ENCODE measurements at places on chromosomes 3 and 15.

GRCh38 chr3:129606636-129607390 lies at the start of gene PLXND1:
TSS of gene PLXND1 (minus strand) at chr3:129606676. CDS start at chr3:129606639, 37 bp downstream.
- no peak for DNase-seq

GRCh38 chr15:100918690-100919480 lies at the start of gene LRRK1:
TSS of gene LRRK1 (plus strand) at chr15:100919357. CDS start at chr15:100924633, 5,276 bp downstream.
- DNase-seq: no peak

DNA sequence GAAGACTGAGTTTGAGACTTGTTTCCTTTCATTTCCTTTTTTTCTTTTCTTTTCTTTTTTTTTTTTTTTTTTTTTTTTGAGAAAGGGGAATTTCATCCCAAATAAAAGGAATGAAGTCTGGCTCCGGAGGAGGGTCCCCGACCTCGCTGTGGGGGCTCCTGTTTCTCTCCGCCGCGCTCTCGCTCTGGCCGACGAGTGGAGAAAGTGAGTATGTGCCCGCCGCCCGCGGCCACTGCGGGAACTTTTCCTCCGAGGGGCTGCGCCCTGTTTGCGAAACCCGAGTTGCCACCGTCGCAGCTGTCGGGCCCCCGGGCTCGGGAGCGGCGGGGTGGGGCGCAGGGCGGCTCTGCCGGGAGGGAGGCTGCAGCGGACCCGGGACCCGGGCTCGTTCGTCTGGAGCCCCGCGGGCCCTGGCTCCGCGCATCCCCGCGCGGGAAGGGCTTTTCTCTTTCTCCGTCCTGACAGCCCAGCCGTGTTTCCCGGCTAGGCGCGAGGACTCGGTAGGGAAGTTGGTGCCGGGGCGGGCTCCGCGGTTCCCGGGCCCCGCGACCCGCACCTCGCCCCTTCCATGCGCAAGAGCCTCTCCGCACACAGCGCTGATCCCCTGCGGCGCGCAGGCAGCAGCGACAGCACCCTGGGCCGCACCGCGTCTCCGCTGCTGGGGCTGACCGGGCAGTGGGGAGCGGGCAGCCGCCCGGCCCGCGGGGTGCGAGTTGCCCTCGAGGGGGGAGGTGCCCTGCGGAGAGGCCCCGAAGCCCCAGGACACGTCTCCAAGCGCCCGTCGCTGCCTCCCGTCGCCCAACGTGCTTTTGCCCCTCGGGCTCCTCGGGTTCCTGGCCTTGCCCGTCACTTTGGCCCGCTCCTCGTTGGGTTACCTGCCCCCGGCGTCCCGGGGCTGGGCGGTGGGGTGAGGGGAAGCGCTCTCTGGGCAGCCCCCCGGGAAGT lies 1.4 kb downstream of the IGF1R start:
- peak; percentile 17 for DNase-seq

GRCh38 chr15:78508272-78508671 lies 895 bp downstream of the HYKK start:
- no peak for DNase-seq

- DNase-seq: no peak
Observed at GRCh38 chr3:109070211-109070610, 47.7 kb downstream of the MORC1 start.

GRCh38 chr3:56633602-56634535 lies 49.2 kb downstream of the TASOR start:
- no peak for DNase-seq

DNA sequence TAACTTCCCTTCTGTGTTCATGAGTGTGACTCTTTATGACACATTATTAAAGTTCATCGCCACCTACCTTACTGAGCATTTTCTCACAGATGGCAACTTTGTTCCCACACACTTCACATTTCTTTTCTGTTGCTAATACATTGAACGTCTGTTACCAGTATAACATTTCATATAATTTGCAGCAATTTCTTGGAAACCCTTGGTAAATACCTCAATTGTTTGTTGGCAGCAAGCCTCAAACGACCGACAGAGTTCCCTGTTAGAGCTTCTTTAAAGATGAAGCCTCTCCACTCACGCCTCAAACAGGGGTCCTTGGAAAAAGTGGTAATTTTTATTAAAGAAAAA lies 3.2 kb upstream of the CHSY1 start:
- DNase-seq: no peak

- DNase-seq: no peak
Observed at GRCh38 chr3:107979538-107979937, 111.3 kb downstream of the CD47 start.

GRCh38 chr3:145698250-145698649 lies 462.7 kb downstream of the PLOD2 start:
- no peak for DNase-seq

GRCh38 chr15:62624547-62625378 lies 417.8 kb upstream of the TPM1 start:
- no peak for DNase-seq

DNA sequence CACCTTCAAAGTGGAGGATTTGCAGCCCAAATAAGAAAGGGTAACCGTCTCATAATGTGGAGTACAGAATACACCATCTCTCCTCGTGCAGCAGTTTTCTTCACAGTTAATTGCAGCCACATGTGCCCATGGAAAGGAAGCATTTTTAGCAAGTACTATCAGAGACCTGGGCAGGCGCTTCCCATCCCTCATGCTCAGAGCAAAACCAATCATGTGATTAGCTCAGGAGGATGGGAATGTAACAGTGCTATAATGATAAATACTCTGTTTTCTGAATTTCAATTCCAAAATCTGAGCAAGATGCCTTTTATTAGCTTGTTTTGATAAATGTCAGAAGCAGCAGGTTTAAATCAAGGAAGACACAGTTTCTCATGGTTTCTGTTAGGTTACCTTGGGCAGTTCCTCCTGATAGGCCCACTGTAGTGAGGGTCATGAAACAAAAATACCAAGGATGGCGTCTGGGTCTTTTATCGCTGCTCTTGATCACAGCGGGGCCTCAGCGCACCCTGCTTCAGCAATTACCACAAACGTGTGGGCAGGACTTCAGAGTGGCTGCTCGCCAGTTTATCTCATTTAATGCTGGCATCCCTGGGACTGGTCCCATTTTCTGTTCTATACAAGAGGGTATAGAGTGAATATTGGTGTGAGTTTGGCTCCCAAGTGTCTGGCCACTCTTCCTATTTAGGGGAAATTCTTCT lies 92.6 kb upstream of the VGLL4 start:
- DNase-seq: no peak

DNA sequence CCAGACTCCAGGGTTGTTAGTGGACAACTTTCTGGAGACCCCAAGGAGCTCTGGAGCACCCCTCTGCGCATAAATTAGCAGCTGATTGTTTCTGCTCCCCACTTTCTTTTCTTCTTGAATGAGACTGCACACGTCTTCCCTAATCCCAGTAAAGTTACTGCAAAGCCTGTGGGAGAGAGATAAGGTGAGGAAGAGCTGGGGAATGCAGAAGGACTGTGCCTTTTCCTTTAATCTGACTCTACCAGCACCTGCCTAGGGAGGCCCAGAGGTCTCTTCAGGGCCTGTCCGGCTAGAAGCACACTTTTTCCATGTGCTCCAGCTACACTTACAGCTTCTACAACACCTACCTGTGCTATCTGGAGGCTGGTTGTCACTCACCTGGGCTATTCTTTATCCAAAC lies 143.8 kb downstream of the KCNMB2 start:
- DNase-seq: no peak

- no peak for DNase-seq
Observed at GRCh38 chr3:140421884-140422283, 256.0 kb upstream of the TRIM42 start.

GRCh38 chr3:184353546-184353941 lies 7.9 kb downstream of the CLCN2 start:
- no peak for DNase-seq

DNA sequence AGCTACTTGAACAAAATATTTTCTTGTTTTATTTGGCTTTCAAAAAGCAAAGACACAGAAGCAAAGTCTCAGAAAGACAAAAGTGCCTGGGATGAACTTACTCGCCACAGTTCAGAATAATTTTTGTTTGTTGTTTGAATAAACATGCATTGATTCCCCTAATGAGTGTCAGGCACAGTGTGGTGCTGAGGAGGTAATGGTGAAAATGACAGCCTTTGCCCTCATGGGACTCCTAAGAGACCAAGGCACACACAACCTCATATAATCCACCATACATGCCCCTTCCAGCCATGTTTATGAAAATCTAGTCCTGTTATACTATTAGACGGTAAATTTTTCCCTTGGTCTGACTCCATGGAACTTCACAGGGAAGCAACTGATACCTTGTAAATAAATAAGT lies 2.5 kb downstream of the GOLIM4 start:
- no peak for DNase-seq
